ENCODE measurements at places on chromosomes 7 and 10. TPM values are rescaled to one million over a fixed set of nuclear protein-coding genes. Genes with fewer than 3 reads are reported as not detected.

Gene PRKG1
- total RNA-seq: not detected

Gene GNGT1
- not detected for total RNA-seq

Gene EMX2
- total RNA-seq: not detected

Gene ADAMTS14
- total RNA-seq: not detected

Gene ODAD2
- total RNA-seq: 0.05 TPM

Gene MEST
- total RNA-seq: 1.4 TPM
